ENCODE measurements at places on chromosomes 16 and 17.

- no peak for DNase-seq
Observed at GRCh38 chr17:28777178-28777577, 33.4 kb downstream of the TRAF4 start.

DNA sequence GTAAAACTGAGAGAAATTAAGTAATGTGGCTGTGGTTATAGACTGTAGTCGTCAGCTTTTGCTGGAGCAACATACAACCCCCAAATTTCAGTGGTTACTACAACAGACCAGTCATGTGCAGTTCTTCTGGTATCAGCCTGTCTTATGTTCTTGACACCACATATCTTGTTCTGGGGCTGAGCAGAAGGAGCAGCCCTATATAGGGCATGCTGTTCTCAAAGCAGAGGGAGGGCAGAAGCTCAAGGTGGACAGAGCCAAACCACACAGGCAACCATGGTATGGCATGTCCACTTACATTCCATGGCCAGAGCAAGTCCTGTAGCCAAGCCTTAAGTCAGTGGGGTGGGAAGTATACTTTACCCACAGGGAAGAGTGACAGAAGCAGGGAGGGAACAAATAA, 7.7 kb downstream of the PRKAR1A start:
- DNase-seq = no peak

- DNase-seq = no peak
Observed at GRCh38 chr16:58035356-58036170, 10.0 kb downstream of the MMP15 start.

GRCh38 chr16:86667035-86667434, 88.7 kb downstream of the FOXL1 start:
- DNase-seq = no peak

Data from stimulated activated CD4-positive, alpha-beta T cell treated with anti-CD3 and anti-CD28 coated beads, Interleukin-1b, Interleukin-23, amount 100 ng/mL, for 48 hours (primary cell).